ENCODE measurements at places on chromosomes 16 and 17. TPM values are rescaled to one million over a fixed set of nuclear protein-coding genes. Genes with fewer than 3 reads are reported as not detected.
A peak's percentile ranks its signal among the peaks of the same experiment; 100 is the strongest.

- no peaks in the 10 kb centered on the region for H3K36me3 ChIP-seq
- DNase-seq = no peak
- no peaks in the 10 kb centered on the region for H3K27me3 ChIP-seq
Measured at GRCh38 chr17:9929871-9930270, 24.8 kb upstream of the RCVRN start.

DNA sequence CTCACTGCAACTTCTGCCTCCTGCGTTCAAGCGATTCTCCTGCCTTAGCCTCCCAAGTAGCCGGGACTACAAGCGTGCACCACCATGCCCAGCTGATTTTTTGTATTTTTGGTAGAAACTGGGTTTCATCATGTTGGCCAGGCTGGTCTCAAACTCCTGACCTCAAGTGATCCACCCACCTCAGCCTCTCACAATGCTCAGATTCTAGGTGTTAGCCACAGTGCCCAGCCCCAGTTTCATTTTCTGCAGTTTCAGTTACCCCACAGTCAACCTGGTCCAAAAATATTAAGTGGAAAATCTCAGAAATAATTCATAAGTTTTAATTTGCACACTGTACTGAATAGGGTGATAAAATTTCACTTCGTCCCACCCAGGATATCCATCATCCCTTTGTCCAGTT, 28.7 kb downstream of the KNOP1 start:
- H3K36me3 ChIP-seq = no peaks in the 10 kb centered on the region
- no peaks in the 10 kb centered on the region for H3K4me1 ChIP-seq
- DNase-seq = no peak
- H3K27me3 ChIP-seq = no peaks in the 10 kb centered on the region
- no peak overlapping the region for H3K27ac ChIP-seq

GRCh38 chr17:78935419-78936323, 10.5 kb upstream of the TIMP2 start:
- H3K27me3 ChIP-seq = no peaks in the 10 kb centered on the region
- no peak for DNase-seq
- no peaks in the 10 kb centered on the region for H3K36me3 ChIP-seq
- H3K4me3 ChIP-seq = no peak overlapping the region
- H3K27ac ChIP-seq = peak overlapping the region; percentile 92
- peaks cover 14% of the 10 kb centered on the region for H3K4me1 ChIP-seq

ARL5C gene
- not detected for total RNA-seq

RAB37 gene
- 2.2 TPM for total RNA-seq

- DNase-seq = no peak
- H3K27me3 ChIP-seq = no peaks in the 10 kb centered on the region
Measured at GRCh38 chr17:47649972-47650524, 329 bp downstream of the KPNB1 start.

GRCh38 chr17:35132099-35132498, 10.0 kb downstream of the NLE1 start:
- H3K4me1 ChIP-seq = no peaks in the 10 kb centered on the region
- no peak for DNase-seq
- H3K27me3 ChIP-seq = no peaks in the 10 kb centered on the region
- no peak overlapping the region for H3K4me3 ChIP-seq
- no peak overlapping the region for H3K27ac ChIP-seq
- peaks cover 20% of the 10 kb centered on the region for H3K36me3 ChIP-seq

ABCA9 gene
- 5.6 TPM for total RNA-seq

SLC13A2 gene
- 0.09 TPM for total RNA-seq

GRCh38 chr16:10754941-10755340, 11.3 kb downstream of the NUBP1 start:
- no peak overlapping the region for H3K27ac ChIP-seq
- H3K27me3 ChIP-seq = no peaks in the 10 kb centered on the region
- DNase-seq = no peak
- H3K4me1 ChIP-seq = no peaks in the 10 kb centered on the region

DNA sequence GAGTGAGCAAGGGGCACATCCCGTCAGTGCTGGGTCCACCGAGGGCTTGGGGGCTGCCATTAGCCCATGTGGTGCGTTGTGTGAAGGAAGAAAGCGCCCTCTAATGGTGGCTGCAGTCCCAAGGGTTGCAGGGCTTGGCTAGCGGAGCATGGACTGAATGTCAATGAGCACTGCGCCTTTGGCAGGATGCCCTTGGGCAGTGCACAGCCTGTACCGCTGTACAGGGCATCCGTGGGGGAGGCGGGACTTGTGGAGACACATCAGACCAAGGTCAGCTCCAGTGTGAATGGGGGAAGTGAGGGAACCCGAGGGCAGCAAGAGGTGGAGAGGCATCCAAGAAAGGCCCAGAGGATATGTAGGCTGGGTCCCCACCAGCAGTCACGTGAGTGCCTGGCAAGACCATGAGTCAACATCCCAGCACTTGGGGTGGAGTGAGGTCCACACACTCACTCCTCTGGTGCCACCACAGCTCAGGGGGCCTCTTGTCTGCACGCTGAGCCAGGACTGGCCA, 75.5 kb upstream of the MED9 start:
- H3K4me1 ChIP-seq = no peaks in the 10 kb centered on the region
- no peak for DNase-seq
- no peaks in the 10 kb centered on the region for H3K27me3 ChIP-seq

DNA sequence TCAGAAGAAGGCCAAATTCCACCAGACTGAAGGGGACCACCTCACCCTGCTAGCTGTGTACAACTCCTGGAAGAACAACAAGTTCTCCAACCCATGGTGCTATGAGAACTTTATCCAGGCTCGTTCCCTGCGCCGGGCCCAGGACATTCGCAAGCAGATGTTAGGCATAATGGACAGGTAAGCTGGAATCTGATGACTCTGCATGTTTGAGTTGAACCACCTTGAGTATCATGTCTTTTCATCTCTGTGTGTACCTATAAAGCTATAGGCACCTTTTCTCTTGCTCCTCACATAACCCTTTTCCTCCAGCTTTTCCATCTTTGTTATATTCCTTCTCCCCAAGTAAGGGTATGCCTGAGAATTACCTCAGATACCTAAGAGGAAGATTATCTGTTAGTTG, 24.8 kb downstream of the ETV4 start:
- H3K27ac ChIP-seq = no peak overlapping the region
- no peak for DNase-seq
- H3K27me3 ChIP-seq = no peaks in the 10 kb centered on the region
- no peaks in the 10 kb centered on the region for H3K4me1 ChIP-seq
- no peak overlapping the region for H3K4me3 ChIP-seq

DNA sequence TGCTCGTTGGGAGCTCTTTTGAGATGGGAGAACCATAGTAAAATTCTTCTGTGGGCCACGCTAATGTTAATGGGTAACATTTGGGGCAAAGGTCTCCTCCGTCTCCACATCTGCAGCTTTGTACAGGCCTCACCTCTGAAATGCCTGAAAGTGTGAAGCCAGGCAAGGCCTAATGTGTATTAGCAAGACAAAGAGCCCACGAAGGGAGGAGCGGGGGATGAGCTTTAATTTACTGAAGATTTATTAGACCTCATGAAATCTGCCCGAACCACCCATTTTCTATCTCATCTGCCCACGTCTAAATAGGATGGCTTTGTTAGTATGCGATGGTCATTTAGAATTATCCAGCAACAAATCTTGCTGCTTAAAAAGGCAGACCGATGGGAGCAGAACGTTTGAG, 408.9 kb downstream of the PMP22 start:
- no peaks in the 10 kb centered on the region for H3K4me1 ChIP-seq
- DNase-seq = no peak
- H3K27ac ChIP-seq = no peak overlapping the region
- H3K4me3 ChIP-seq = no peak overlapping the region
- no peaks in the 10 kb centered on the region for H3K36me3 ChIP-seq

- H3K4me1 ChIP-seq = no peaks in the 10 kb centered on the region
- no peaks in the 10 kb centered on the region for H3K27me3 ChIP-seq
- H3K36me3 ChIP-seq = no peaks in the 10 kb centered on the region
- no peak overlapping the region for H3K4me3 ChIP-seq
Measured at GRCh38 chr16:82862057-82862456, 235.3 kb downstream of the CDH13 start.

SYCE1L gene
- total RNA-seq = 3.4 TPM

- no peaks in the 10 kb centered on the region for H3K4me1 ChIP-seq
- no peak overlapping the region for H3K4me3 ChIP-seq
- no peaks in the 10 kb centered on the region for H3K36me3 ChIP-seq
- no peaks in the 10 kb centered on the region for H3K27me3 ChIP-seq
Measured at GRCh38 chr17:49887086-49887743, 39.3 kb upstream of the TAC4 start.

GRCh38 chr17:77769762-77770161, 188.7 kb upstream of the TNRC6C start:
- H3K27me3 ChIP-seq = no peaks in the 10 kb centered on the region
- no peak for DNase-seq
- no peak overlapping the region for H3K27ac ChIP-seq
- H3K36me3 ChIP-seq = no peaks in the 10 kb centered on the region
- H3K4me3 ChIP-seq = no peak overlapping the region

SCNN1G gene
- total RNA-seq = 8.6 TPM

UBE2O gene
- total RNA-seq = 19.9 TPM

DNA sequence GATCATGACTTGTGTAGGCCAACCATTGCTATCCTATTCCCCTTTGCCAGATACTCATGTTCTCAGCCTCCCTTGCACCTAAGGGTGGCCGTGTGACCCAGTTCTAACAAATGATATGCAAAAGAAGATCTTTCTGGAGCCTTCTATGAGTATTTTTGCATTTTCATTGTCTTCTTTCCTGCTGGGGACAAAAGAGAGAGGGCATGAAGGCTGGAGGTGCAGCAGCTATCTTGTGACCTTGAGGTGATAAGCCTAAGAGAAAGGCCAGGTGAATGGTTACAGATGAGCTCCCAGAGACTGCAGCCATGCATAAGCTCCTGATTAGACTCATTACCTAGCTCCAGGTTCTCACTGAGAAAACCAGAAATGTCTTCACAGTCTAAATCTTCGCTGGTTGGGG, 38.8 kb upstream of the PRKCB start:
- H3K4me1 ChIP-seq = no peaks in the 10 kb centered on the region
- H3K4me3 ChIP-seq = no peak overlapping the region
- no peak for DNase-seq
- H3K36me3 ChIP-seq = no peaks in the 10 kb centered on the region
- no peaks in the 10 kb centered on the region for H3K27me3 ChIP-seq

DNA sequence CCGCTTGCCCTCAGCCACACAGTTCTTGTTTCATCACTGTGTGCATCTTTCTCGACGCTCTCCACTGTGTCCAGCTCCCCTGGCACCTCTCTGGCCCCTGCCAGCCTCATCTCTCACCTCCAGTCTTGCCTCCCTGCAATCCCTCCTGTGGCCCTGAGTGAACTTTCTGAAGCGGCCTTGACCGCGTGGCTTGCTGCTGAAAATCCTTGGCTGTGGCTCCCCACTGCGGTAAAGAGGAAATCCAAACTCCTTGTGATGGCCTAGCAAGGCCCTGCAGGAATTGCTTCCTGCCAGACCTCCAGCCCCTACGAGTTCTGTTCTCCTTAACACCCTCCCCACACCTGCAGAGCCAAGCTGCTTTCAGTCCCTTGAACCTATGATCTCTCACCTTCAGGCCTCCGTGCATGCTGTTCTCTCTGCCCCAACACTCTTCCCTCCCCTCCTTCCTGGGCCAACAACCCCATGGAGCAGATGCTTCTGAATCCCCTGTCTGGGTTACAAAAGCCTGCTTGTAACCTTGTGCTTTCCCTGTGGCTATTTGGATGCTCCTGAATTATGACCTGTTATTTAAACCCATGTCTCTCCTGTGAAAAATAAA, 33.6 kb upstream of the BRD7 start:
- H3K4me3 ChIP-seq = no peak overlapping the region
- no peaks in the 10 kb centered on the region for H3K36me3 ChIP-seq
- no peak for DNase-seq
- no peaks in the 10 kb centered on the region for H3K4me1 ChIP-seq
- H3K27ac ChIP-seq = no peak overlapping the region

- no peaks in the 10 kb centered on the region for H3K4me1 ChIP-seq
- no peak overlapping the region for H3K4me3 ChIP-seq
- no peak for DNase-seq
- H3K27me3 ChIP-seq = no peaks in the 10 kb centered on the region
Measured at GRCh38 chr16:30548416-30549253, 9.5 kb downstream of the ZNF764 start.

DNA sequence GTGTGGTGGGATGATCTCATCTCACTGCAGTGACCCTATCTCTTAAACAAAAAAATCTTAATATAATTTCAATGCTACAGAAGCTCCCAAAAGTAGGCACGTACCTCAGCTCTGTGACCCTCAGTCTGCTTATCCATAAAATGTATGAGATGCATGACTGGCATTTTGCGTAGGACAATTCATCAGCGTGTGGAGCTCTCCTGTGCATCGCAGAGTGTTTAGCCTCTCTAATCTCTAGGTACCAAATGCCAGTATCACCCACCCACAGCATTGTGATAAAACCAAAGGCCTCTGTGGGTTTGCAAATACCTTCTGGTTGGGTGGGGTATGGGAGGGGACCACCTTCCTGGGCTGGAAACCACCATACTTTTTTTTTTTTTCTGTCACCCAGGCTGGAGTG, 19.0 kb upstream of the TUBG2 start:
- H3K4me3 ChIP-seq = no peak overlapping the region
- H3K36me3 ChIP-seq = no peaks in the 10 kb centered on the region
- H3K4me1 ChIP-seq = no peaks in the 10 kb centered on the region
- H3K27ac ChIP-seq = no peak overlapping the region

UMOD gene
- not detected for total RNA-seq

MYH8 gene
- 0.40 TPM for total RNA-seq

DNA sequence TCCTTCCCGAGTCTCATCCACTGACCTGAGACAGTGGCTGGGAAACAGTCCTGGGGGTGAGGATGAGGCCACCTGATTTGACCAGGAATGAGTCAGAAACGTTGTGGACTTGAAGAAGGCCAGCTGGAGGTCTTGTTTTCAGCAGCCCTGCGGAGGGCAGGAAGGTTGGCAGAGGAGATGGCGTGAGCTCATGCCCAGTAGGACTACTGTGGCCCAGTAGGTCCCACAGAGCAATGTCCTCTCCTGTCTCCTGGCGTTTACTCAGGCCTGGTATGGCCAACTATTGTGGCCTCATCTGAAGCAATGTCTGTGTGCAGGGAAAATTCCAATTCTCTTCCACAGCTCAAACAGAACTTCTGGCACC, 84.1 kb upstream of the DNAJA2 start:
- H3K27me3 ChIP-seq = no peaks in the 10 kb centered on the region

DNA sequence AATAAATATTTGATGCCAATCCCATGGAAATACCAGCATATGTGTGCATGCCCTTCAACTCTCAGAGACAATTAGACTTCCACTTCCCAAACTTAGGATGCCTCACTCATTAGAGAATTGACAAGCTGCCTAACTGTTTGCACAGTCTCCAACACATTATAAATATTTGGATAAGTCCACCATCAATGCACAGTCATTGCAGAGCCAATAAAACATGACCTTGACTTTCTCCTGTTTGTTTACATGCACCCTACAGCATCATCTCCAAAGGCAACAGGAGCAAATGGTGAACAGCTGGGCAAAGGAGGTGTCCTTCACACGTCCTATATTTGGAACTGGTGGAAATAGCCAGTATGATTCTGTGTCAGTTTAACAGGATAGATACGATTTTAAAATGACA, 804.4 kb upstream of the RBFOX1 start:
- H3K27ac ChIP-seq = no peak overlapping the region
- H3K27me3 ChIP-seq = no peaks in the 10 kb centered on the region

- no peaks in the 10 kb centered on the region for H3K4me1 ChIP-seq
- H3K27ac ChIP-seq = no peak overlapping the region
- peaks cover 8% of the 10 kb centered on the region for H3K27me3 ChIP-seq
- no peak overlapping the region for H3K4me3 ChIP-seq
- no peak for DNase-seq
Measured at GRCh38 chr17:48429156-48429555, 858 bp downstream of the SKAP1 start.

- no peaks in the 10 kb centered on the region for H3K27me3 ChIP-seq
- no peak for DNase-seq
- peak overlapping the region; percentile 85 for H3K27ac ChIP-seq
- H3K4me3 ChIP-seq = peak overlapping the region; percentile 59
- peaks cover 4% of the 10 kb centered on the region for H3K4me1 ChIP-seq
- H3K36me3 ChIP-seq = no peaks in the 10 kb centered on the region
Measured at GRCh38 chr17:75524269-75524969, 1.1 kb upstream of the LLGL2 start.
